ENCODE measurements at places on chromosomes 7 and 10.
A peak's percentile ranks its signal among the peaks of the same experiment; 100 is the strongest.

GRCh38 chr7:115805458-115805857, 225.1 kb downstream of the TFEC start:
- H3K4me1 ChIP-seq, result no peaks in the 10 kb centered on the region
- no peaks in the 10 kb centered on the region for H3K36me3 ChIP-seq
- no peak overlapping the region for H3K27ac ChIP-seq
- DNase-seq, result no peak
- no peak overlapping the region for H3K4me3 ChIP-seq

GRCh38 chr7:27300421-27300820, 57.8 kb downstream of the EVX1 start:
- no peaks in the 10 kb centered on the region for H3K4me1 ChIP-seq
- peaks cover 3% of the 10 kb centered on the region for H3K27me3 ChIP-seq
- no peak overlapping the region for H3K4me3 ChIP-seq

DNA sequence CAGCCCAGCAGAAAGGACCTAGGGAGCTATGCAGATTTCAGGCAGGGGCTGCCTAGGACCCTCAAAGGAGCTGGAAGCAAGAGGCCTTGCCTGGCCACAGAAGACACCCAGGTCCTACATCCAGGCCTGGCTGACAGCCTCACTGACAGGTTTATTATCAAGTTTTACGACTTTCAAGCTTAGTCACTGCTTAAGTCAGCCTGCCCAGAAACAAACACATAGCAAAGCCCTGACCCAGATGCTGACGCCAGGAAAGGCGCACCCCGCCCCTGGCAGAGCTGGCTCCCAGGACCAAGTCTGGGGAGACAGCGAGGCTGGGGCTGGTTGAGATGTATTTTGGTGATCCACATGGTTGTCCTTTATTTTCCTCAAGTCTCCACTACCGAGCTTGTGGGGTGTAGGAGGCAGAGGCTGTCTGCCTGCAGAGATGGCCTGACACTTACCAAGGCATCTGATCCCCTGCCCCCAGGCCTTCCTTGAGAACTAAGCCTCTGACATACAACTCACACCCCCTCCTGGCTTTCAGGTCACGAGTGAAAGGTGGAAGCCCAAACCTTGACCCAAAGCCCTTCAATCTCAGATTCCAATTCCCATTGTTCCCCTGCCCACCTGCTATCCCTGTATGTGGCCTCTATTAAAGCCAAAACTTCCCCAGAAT, 80.7 kb upstream of the EMX2 start:
- H3K4me3 ChIP-seq, result no peak overlapping the region
- no peak overlapping the region for H3K27ac ChIP-seq
- DNase-seq, result no peak
- no peaks in the 10 kb centered on the region for H3K36me3 ChIP-seq

DNA sequence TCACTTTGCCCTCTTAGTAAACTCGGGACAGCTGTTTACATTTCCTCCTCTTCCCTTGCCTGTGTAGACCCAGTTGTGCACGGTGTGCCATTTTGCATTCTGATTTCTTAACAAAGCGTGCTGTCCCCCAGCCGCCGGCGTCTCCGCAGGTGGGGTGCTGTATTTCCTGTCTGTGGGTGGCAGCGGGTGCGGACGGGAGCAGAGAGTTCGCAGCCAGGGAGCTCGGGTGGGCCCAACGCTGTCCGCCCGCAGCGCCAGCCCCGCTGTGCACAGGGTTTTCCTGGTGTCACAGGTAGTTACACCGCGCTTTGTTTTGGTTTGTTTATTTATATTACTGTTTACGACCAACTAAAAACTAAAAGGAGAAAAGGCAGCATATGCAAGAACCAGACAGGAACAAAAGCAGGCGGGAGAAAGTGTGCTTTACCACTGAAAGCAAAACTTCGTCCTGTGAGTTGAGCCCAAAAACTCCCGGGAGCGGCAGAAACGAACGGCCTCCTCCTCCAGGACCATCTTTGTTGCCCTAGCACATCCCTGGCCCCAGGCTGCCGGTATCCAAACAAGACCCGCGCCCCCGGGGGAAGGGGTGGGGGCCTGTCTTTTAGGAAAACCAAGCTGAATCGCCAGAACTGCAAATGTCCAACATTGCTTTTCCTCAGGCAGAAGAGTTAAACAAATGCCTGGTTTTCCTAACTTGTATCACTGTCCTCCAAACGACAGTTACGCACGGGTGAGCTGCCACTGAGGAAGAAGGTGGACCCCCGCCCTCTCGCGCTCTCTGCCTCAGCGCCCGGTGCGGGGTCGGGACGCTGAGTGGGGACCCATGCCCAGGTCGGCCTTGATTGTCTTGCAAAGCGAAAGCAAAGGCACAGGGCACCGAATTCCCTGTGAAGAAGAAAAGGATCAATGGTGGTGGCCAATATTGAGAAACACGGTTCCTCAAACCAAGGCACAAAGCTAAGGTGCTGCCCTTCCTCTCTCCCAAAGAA, 45.9 kb upstream of the DRGX start:
- no peak overlapping the region for H3K27ac ChIP-seq
- peaks cover 9% of the 10 kb centered on the region for H3K4me1 ChIP-seq
- H3K4me3 ChIP-seq, result peak overlapping the region; percentile 70
- H3K36me3 ChIP-seq, result no peaks in the 10 kb centered on the region

GRCh38 chr7:108623220-108623619, 53.5 kb downstream of the DNAJB9 start:
- H3K27me3 ChIP-seq, result peaks cover 13% of the 10 kb centered on the region
- H3K4me1 ChIP-seq, result no peaks in the 10 kb centered on the region
- no peak overlapping the region for H3K4me3 ChIP-seq
- DNase-seq, result no peak
- no peak overlapping the region for H3K27ac ChIP-seq
- H3K36me3 ChIP-seq, result no peaks in the 10 kb centered on the region

DNA sequence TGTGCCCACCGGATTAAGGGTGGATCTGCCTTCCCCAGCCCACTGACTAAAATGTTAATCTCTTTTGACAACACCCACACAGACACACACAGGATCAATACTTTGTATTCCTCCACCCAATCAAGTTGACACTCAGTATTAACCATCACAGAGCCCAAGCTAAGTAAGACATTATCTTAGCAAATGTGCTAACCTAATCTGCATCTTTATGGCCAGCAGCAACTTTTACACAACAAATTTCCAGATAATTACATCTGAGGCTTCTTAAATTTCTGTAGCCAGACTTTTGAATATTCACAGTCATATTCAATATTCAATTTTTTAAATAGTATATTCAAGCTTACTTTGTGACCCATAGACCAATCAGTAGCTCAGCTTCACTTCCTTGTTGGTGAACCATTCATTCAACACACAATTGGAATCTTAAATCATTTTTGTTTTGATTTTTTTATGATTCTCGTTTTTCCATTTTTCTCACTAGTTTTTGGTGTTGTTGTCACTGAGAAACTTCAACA, 594.2 kb downstream of the IPMK start:
- H3K4me3 ChIP-seq, result no peak overlapping the region
- no peaks in the 10 kb centered on the region for H3K27me3 ChIP-seq
- no peak overlapping the region for H3K27ac ChIP-seq
- H3K36me3 ChIP-seq, result no peaks in the 10 kb centered on the region
- no peaks in the 10 kb centered on the region for H3K4me1 ChIP-seq

- DNase-seq, result no peak
- peak overlapping the region; percentile 67 for H3K27ac ChIP-seq
- H3K36me3 ChIP-seq, result peaks cover 68% of the 10 kb centered on the region
- H3K4me1 ChIP-seq, result peaks cover 38% of the 10 kb centered on the region
- H3K4me3 ChIP-seq, result no peak overlapping the region
- no peaks in the 10 kb centered on the region for H3K27me3 ChIP-seq
Measured at GRCh38 chr7:26182283-26182682, 18.3 kb downstream of the HNRNPA2B1 start.

DNA sequence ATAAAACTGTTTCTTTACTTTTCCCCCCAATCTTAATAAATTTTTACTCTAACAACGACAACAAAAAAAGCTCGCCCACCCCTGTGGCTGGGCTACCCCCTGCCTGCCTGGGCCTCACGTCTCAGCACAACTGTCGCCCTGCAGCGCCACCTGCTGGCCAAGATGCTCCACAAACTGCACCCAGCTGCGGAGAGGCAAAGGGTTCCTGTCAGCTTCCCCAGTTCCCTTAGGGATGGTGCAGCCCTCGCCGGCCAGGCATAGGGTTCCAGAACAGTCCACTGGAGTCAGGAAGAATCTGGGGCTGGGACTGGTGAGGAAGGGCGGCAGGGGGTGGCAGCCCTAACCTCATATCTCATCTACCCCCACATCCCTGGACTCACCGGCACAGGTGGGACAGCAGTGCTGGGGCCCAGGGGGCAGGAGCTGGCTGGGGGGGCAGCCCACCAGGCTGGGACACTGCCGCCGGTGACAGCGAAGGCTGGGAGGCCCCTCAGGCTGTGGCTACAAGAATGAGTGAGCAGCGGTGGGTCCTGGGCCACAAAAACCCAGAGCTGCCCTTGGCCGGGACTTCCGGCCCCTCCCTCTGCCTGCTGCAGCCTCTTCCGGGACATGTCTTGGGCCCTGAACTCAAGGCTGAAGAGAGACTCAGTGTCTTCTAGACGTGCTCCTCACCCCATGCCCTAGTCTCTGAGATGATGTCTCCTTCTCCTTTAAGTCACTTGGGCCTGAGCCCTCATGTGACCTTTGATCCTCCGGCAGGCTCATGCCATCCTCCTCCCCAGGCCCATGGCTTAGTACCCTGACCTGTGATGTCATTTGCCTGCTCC, 21.2 kb downstream of the ATP6V1F start:
- H3K36me3 ChIP-seq, result no peaks in the 10 kb centered on the region
- peak; percentile 95 for DNase-seq
- H3K27ac ChIP-seq, result no peak overlapping the region
- peaks cover 2% of the 10 kb centered on the region for H3K4me1 ChIP-seq
- H3K4me3 ChIP-seq, result no peak overlapping the region

- no peak overlapping the region for H3K27ac ChIP-seq
- no peaks in the 10 kb centered on the region for H3K27me3 ChIP-seq
- peaks cover 26% of the 10 kb centered on the region for H3K4me1 ChIP-seq
- H3K4me3 ChIP-seq, result no peak overlapping the region
- DNase-seq, result no peak
- peaks cover 53% of the 10 kb centered on the region for H3K36me3 ChIP-seq
Measured at GRCh38 chr10:86437447-86437846, 70.9 kb upstream of the GRID1 start.

DNA sequence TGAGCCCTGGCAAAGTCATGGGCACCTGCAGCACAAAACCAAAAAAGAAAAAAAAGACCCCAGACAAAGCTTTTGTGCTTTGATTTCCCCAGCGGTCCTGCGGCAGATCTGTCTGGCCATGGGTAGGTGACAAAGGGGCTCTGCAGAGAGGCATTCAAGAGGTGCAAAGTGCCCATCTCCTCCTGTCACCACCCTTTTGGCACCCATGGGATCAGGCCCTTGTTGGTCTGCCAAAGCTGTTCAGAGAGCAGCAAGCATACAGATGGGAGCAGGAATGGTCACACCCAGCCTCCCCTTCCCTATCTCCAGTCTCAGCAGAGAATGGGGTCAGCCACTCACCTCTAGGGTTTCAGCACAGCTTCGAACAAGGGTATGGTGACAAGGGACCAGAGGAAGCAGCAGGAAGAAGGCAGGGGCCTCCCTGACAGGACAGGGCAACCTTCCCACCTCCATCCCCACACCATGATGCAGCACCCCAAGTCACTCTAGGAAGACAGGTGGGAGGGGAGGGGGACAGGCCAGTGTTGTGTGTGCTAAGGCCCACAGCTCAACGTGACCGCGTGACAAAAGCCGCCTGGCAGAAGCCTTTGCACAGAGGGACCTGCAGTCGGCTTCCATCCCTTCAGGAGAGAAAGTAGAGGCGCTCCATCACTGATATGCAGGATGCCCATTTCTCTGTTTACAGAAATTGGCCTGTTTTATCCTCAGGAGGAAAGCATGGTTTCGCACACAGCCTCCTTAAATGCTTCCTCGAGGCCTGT, 6.3 kb downstream of the CAMK2G start:
- peaks cover 68% of the 10 kb centered on the region for H3K4me1 ChIP-seq
- no peak for DNase-seq
- H3K36me3 ChIP-seq, result peaks cover 29% of the 10 kb centered on the region
- H3K27ac ChIP-seq, result no peak overlapping the region

DNA sequence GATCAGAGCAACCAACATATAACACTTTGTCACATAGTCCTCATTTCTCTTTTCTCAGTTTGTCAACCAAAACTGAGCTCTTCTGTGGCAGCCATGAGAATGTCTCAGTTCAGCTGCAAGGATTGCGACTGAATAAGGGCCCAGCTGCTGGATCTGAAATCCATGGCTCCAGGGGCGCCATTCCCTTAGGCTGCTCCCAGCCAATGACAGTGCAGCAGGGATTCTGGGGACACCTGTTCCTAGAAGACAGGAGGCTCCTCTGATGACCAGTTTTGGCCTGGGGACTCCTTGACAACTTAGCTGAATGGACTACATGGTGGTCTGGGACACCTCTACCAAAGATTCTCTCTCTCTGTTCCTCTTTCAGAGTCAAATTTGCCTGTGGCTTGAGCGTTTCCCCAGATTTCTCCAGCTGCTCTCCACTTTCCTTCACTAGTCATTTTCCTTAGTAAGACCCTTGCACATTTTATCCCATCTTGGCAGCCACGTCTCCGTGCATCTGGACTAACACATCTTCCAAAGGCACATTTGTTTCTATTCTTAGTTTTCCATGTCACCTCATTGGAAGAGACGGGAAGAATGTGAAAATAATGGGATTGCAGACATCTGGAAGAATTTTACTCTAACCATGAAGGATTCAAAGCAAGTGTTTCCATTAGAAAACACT, 28.1 kb upstream of the KIF5B start:
- no peaks in the 10 kb centered on the region for H3K4me1 ChIP-seq
- no peak for DNase-seq
- H3K27me3 ChIP-seq, result peaks cover 9% of the 10 kb centered on the region
- H3K27ac ChIP-seq, result no peak overlapping the region

DNA sequence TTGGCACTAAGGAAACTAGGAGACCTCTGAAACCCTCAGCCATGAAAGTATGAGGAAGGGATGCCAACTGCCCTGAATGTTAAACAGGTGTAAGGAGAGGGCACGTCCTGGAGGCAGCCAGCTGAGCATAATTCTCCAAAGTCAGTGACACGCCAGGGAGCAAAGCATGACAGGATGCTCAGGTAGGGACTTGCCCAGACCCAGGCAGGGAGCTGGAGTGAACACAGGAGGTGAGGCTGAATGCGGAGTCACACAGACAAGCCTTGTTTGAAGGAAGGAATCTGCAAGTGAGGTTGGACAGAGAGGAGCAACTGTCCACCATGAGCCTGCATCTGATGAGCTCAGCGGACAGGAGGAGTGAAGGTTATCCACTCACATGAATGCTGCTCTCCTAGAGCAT, 41.5 kb downstream of the KLRG2 start:
- H3K4me1 ChIP-seq, result peaks cover 6% of the 10 kb centered on the region
- H3K27me3 ChIP-seq, result no peaks in the 10 kb centered on the region
- H3K36me3 ChIP-seq, result no peaks in the 10 kb centered on the region
- DNase-seq, result no peak
- peak overlapping the region; percentile 14 for H3K27ac ChIP-seq
- no peak overlapping the region for H3K4me3 ChIP-seq

Data from activated CD4-positive, alpha-beta T cell treated with anti-CD3 and anti-CD28 coated beads, Interleukin-2, amount 10 ng/mL, durations not matched to agents 24 days and 14 days (primary cell).